ENCODE measurements at places on chromosomes 7 and 10. TPM values are rescaled to one million over a fixed set of nuclear protein-coding genes. Genes with fewer than 3 reads are reported as not detected.

The EVX1 gene
- not detected for total RNA-seq

The NUTM2E gene
- 0.24 TPM for total RNA-seq

The ADAM12 gene
- total RNA-seq, result 5.5 TPM

The CRYGN gene
- total RNA-seq, result not detected

The MKI67 gene
- 57.0 TPM for total RNA-seq

The COL26A1 gene
- total RNA-seq, result not detected

The COBL gene
- not detected for total RNA-seq

The CLEC5A gene
- not detected for total RNA-seq

The LRRC18 gene
- not detected for total RNA-seq

GRCh38 chr7:90764848-90765570 is 168.9 kb downstream of the CDK14 start:
- H3K27ac ChIP-seq, result no peak overlapping the region
- no peak overlapping the region for H3K4me3 ChIP-seq
- H3K27me3 ChIP-seq, result no peaks in the 10 kb centered on the region
- DNase-seq, result no peak
- no peaks in the 10 kb centered on the region for H3K36me3 ChIP-seq
- peaks cover 54% of the 10 kb centered on the region for H3K4me1 ChIP-seq

DNA sequence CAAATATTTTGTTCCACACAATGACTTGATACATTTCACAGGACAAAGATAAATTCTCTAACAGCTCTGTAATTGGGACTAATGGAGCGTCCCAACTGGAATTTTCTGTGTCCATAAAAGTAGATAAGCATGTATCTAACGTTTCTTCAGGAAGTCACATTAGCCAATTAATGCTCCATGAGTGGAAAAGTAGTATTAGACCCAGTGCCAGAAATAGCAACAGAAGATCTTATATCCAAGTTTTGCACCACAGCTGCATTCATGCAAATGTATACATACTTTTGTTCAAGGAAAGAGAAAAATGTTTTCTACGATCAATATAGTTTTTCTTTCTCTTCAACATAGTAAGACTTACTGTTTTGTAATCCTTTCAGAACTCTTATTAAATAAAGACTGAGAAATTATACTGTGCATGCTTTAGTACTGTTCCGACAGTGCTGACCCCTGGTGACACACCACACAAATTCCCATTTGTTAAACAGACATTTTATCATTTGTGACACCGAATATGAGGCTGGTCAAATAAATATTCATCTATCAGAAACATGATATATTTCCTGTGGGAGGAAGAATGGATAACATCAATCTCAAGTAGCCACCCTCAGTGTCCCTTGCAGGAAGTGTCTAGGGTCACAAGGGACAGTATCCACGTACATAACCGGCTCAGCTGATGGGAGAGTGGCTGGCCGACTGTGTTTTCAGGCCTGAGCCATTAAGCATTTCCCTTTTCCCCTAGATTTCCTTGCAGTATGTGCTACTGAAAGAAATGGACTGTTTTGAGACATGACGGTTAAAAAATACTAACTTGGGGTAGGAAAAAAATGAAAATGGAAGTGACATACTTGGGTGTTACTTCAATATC is 102.1 kb upstream of the RSU1 start:
- no peak for DNase-seq
- no peak overlapping the region for H3K4me3 ChIP-seq
- H3K27me3 ChIP-seq, result no peaks in the 10 kb centered on the region
- no peaks in the 10 kb centered on the region for H3K4me1 ChIP-seq

- no peaks in the 10 kb centered on the region for H3K27me3 ChIP-seq
- H3K27ac ChIP-seq, result no peak overlapping the region
- H3K4me1 ChIP-seq, result peaks cover 32% of the 10 kb centered on the region
Measured at GRCh38 chr10:102701796-102702195, 12.4 kb downstream of the ARL3 start.

DNA sequence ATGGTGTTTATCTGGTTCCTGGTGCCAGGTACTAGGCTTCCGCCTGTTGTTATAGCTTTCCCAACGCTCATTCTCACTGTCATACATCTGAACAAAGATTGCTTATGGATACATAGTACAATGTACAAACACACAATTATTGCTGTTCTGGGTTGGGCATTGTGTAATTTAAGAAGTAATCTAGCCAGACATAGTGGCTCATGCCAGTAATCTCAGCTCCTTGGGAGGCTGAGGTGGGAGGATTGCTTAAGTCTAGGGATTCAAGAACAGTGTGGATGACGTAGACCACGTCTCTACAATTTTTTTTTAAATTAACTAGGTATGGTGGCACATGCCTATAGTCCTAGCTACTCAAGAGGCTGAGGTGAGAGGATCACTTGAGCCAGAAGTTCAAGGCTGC is 9.3 kb upstream of the CROT start:
- no peak overlapping the region for H3K4me3 ChIP-seq
- DNase-seq, result no peak
- H3K36me3 ChIP-seq, result peaks cover 13% of the 10 kb centered on the region

DNA sequence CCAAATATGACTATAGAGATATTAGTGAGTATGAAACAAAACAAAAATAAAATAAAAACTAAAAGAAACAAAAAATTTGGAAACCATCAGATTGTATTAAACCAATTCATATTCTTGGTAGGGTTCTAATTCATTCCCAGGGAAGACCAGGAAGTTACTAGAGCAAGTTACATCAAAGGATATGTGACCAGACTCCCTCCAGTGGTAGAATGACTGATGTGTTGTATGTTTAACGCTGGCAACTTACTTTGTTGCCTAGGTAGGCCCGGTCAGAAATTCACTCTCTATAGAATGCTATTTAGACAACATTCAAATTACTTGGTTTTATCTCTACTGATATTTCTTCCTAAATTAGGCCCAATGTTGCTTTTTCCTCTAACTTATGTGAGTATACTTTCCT is 5.2 kb downstream of the PHYHIPL start:
- H3K36me3 ChIP-seq, result peaks cover 5% of the 10 kb centered on the region
- H3K27me3 ChIP-seq, result peaks cover 3% of the 10 kb centered on the region
- H3K4me1 ChIP-seq, result peaks cover 8% of the 10 kb centered on the region
- H3K27ac ChIP-seq, result no peak overlapping the region

DNA sequence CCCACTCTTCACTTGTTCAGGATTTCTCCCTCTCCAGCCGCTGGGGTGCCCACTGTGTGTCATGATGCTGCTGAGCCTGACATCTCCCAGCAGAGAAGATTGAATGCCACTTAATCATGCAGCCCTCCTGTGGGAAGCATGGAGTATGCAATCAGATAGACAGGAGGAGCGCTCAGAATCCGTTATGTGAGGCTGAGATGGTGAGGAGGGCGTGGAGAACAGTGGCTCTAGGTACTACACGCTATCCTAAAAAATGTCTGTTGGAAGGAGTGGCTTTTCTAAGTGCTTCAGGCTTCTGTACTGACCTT is 334.3 kb downstream of the LRMDA start:
- no peak overlapping the region for H3K27ac ChIP-seq
- H3K27me3 ChIP-seq, result peaks cover 20% of the 10 kb centered on the region
- H3K4me1 ChIP-seq, result peaks cover 13% of the 10 kb centered on the region
- no peaks in the 10 kb centered on the region for H3K36me3 ChIP-seq
- no peak overlapping the region for H3K4me3 ChIP-seq

DNA sequence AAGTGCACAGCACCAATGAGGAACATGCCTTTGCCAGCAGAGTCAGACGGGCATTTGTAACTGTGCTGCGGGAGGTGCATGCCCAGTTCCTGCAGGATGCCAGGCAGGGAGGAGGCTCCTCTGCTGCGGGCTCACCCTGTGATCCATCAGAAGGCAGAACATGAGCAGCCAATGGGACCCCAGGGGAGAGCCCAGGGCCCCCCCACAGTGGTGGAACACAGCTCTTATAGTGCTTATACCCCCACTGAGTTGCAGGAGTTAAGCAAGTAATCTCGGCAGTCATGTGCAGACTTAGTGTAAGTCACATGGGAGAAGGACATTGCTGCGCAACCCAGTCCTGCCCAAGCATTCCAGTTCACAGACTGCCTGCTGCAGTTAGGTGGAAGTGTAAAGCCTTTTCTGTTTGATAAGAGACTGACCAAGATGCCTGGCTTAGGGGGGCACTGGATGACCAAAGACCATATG is 120.3 kb upstream of the TMEM106B start:
- no peaks in the 10 kb centered on the region for H3K4me1 ChIP-seq
- no peak overlapping the region for H3K27ac ChIP-seq
- H3K4me3 ChIP-seq, result no peak overlapping the region
- no peaks in the 10 kb centered on the region for H3K36me3 ChIP-seq
- DNase-seq, result no peak

- peaks cover 45% of the 10 kb centered on the region for H3K4me1 ChIP-seq
- H3K36me3 ChIP-seq, result peaks cover 56% of the 10 kb centered on the region
- DNase-seq, result peak; percentile 80
- no peaks in the 10 kb centered on the region for H3K27me3 ChIP-seq
- peak overlapping the region; percentile 76 for H3K27ac ChIP-seq
Measured at GRCh38 chr7:99623091-99623693, 6.4 kb downstream of the ZSCAN25 start.

DNA sequence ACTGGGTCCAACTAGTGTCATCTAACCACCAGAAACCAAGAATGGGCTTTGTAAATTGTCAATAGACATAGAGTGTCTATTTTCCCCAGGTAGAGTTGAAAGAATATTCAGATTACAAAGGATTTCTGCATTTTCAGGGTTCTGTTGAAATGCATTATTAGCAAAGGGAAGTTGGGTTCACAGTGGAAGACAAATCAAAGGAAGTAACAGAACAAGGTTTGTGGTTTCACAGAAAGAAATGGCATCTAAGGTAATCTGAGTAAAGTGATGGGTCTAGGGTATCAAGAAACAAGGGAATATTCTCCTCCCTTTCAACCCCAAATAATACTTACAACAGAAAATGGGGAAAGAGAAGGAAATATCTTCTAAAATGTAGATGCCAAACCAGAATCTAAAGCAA is 25.8 kb downstream of the CEP41 start:
- no peak for DNase-seq
- H3K27me3 ChIP-seq, result 0 out of 2 replicates have a peak, but pooled peaks cover 2% of the 10 kb centered on the region
- no peak overlapping the region for H3K4me3 ChIP-seq
- no peak overlapping the region for H3K27ac ChIP-seq

- DNase-seq, result no peak
- no peaks in the 10 kb centered on the region for H3K4me1 ChIP-seq
- H3K36me3 ChIP-seq, result no peaks in the 10 kb centered on the region
- no peak overlapping the region for H3K27ac ChIP-seq
Measured at GRCh38 chr10:76727038-76727437, 910.6 kb downstream of the KCNMA1 start.

GRCh38 chr7:159016591-159016990 is 128.1 kb downstream of the VIPR2 start:
- DNase-seq, result no peak
- peaks cover under 1% of the 10 kb centered on the region for H3K27me3 ChIP-seq
- no peak overlapping the region for H3K4me3 ChIP-seq
- no peak overlapping the region for H3K27ac ChIP-seq
- no peaks in the 10 kb centered on the region for H3K36me3 ChIP-seq

DNA sequence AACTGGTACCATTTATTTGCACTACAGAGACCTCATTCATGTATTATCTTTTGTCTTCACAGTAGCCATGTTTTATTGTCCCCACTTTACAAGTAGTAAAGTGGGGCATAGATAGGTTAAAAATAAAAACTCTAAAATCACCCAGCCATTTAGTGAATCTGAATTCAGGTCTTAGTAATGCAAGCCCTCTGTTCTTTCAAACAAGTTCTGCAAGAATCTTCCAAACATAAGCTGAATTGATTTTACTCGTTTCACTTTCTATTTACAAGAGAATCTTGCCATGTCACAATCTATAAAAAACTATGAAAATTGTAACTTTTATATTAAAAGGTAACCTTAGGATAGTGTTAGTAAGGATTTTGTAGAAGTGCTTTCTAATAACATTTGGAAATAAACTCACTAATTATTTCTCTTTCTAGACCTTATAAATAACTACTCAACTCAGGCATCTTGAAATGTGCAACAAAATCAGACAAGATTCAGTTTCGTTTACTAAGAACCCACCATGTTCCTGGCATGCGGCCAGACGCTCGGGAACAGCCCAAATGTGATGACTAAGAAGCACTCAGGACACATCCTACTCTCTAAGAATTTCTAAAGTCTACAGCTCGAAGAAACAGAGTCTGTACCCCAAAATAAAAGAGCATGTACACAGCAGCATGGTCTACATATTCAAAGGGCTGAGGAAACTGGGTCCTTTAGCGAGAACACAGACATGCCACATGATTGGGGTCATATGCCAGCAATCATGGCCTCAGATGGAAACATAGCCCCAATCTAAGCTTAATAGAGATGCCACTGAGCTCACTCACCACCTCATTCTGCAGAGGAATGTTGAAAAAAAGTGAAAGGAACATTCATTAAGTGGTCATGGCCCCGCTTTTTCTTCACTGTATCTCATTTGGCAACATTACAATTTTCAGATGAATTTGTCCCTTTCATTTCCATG is 167.6 kb downstream of the AMPH start:
- H3K4me1 ChIP-seq, result peaks cover 10% of the 10 kb centered on the region
- H3K27me3 ChIP-seq, result no peaks in the 10 kb centered on the region
- DNase-seq, result no peak
- peak overlapping the region; percentile 61 for H3K4me3 ChIP-seq
- no peaks in the 10 kb centered on the region for H3K36me3 ChIP-seq

DNA sequence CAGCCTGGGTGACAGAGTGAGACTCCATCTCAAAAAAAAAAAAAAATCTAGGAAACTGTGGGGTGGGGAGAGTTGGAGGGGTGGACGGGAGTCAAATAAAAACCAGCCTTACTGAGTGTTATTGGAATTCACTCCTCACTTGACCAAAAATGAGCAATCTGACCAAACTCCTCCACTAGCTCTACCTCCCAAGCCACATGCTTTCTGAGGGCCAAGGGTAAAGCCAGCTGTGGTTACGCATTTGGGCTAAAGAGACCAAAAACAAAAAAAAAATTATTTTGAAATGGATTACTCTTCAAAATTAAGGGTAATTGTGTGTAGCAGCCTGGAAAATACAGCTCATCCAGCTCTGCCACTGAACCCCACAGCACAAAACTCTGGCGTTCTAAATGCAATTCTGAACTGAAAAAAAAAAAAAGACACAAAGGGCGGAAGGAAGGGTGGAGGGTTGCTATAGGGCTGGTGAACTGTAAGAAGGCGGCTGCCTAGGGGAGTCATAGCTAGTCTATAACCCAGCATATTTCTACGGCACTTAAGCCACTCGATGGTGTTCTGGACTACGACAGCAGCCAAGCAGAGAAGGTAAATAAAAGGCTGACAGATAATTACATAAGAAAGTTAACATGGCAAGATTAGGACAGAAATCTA is 7.8 kb downstream of the ELMO1 start:
- no peaks in the 10 kb centered on the region for H3K27me3 ChIP-seq
- no peak for DNase-seq
- H3K36me3 ChIP-seq, result no peaks in the 10 kb centered on the region
- no peak overlapping the region for H3K4me3 ChIP-seq

DNA sequence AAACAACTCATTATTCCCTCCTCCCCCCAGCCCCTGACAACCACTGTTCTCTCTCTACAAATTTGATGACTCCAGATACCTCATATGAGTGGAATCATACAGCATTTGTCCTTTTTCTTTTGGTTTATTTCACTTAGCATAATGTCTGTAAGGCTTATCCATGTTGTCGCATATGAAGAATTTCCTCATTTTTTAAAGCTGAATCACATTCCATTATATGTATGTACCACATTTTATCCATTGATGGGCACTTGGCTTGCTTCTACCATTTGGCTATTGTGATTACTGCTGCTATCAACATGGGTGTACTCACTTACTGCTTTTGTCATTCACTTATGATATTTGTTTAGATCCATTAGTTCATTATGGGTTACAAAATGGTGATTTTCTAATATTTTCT is 112.8 kb downstream of the BUB3 start:
- H3K4me1 ChIP-seq, result no peaks in the 10 kb centered on the region
- H3K27me3 ChIP-seq, result no peaks in the 10 kb centered on the region
- no peak overlapping the region for H3K27ac ChIP-seq
- no peak overlapping the region for H3K4me3 ChIP-seq
- no peaks in the 10 kb centered on the region for H3K36me3 ChIP-seq

GRCh38 chr10:104209575-104210198 is 22.5 kb downstream of the CFAP43 start:
- H3K4me1 ChIP-seq, result no peaks in the 10 kb centered on the region
- peak; percentile 10 for DNase-seq
- H3K27ac ChIP-seq, result no peak overlapping the region
- H3K36me3 ChIP-seq, result no peaks in the 10 kb centered on the region
